Right ventricle myocardium inferior (tissue), 1 donor: ENCODE measurements at places on chromosomes 16 and 17.

GRCh38 chr17:1002412-1002753 lies 5.5 kb downstream of the TIMM22 start:
- DNase-seq, result no peak

DNA sequence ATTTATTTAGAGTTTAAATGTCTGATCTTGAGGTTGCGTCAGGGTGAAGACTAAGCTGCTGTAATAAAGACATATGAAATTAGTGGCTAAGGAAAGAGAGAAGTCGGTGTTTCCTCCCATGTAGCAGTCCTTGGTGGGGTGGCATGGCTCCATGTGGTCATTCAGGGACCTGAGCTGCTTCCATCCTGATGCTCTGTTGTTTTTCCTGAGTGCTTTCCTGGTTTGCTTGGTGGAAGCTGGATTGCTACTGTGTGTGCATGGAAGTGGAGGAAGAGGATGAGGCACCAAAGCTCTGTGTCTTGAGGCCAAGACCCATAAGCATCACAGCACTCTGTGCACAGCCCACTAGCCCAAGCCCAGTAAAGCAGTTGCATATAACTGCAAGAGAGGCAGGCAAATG lies 241.8 kb upstream of the CACNG5 start:
- DNase-seq, result no peak

- no peak for DNase-seq
Measured at GRCh38 chr17:75086496-75087181, 1.1 kb upstream of the SLC16A5 start.

GRCh38 chr16:86391486-86391885 lies 118.8 kb upstream of the FOXF1 start:
- no peak for DNase-seq

DNA sequence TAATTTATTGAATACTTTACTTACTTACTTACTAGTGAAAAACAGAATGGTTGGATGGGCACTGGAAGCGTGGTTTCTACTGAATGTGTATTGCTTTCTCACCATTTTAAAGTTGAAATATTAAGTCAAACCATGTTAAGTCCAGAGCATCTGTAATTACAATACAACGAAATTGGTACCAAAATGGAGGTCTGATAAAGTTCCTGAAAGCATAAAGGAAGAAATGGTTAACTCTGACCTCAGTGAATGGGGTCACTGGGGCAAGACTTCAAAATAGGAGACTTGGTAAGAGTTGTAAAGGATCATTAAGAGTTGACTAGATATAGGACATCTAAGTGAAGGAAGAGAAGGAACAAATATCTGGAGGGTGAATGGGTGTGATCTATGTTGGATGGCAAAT lies 237.1 kb downstream of the MAF start:
- no peak for DNase-seq

GRCh38 chr16:87559945-87560344 lies 42.4 kb upstream of the JPH3 start:
- no peak for DNase-seq
